Activated CD4-positive, alpha-beta memory T cell treated with anti-CD3 and anti-CD28 coated beads, Interleukin-2, amount 10 ng/mL, durations not matched to agents 7 days and 5 days (primary cell): ENCODE measurements at places on chromosomes 3 and 15. TPM values are rescaled to one million over a fixed set of nuclear protein-coding genes. Genes with fewer than 3 reads are reported as not detected.

DNA sequence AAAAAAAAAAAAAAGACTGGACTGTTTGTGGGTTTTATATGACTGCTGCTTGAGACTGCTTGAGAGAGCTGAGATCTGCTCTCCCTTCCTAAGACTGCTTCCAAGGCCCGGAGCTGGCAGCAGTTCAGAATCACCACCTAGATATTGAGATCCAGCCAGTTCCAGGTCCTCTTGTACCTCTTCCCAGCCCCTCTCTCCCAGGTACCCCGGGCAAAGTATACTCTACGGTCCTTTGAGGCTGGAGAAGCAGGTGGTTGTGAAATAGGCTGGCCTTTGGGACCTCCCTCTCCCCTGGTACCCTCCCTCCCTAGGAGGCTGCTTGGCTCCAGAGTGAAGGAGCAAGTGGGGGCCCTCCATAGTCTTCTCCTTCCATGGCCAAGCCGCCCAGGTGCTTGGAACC, 12.6 kb upstream of the BAHD1 start:
- DNase-seq, result no peak

DNA sequence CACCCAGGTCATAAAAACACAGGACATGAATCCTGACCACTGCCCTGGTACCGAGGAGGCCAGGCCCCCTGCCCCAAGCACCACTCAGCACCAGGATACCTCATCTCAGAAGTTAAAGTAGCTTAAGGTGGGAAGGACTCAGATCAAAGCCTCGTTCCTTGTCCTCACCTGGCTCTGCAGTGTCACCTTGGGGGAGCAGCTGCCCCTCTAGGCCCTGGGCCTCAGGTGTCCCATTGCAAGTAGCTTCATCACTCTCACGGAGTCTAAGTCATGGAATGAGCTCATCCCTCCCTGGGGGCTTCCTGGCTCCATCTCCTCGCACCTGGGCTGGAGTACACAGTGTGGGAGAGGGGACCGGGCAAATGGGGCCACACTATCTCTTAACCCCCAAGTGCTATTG, 148.0 kb downstream of the TPRA1 start:
- DNase-seq, result no peak

DNA sequence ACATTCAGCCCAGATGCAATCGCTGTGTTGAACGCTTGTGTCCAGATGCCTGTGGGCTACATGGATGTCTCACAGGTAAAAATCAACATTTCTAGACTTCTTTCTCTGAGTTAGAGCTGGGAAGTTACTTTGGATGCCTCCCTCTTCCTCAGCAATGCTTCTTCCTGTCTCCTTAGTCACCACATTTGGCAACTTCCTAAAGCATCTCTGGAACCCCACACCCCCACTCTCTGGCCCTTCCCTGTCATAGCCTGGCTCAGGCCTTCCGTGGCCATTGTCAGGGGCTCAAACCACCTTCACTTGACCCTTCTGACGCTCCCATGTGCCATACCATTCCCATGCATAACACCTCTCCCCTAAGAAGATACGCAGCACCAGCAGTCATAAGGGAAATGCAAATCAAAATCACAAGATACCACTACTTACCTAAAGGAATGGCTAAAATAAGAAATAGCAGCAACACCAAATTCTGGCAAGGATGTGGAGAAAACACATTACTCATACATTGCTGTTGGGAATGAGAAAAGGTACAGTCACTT, 21.6 kb upstream of the RGMA start:
- no peak for DNase-seq

DNA sequence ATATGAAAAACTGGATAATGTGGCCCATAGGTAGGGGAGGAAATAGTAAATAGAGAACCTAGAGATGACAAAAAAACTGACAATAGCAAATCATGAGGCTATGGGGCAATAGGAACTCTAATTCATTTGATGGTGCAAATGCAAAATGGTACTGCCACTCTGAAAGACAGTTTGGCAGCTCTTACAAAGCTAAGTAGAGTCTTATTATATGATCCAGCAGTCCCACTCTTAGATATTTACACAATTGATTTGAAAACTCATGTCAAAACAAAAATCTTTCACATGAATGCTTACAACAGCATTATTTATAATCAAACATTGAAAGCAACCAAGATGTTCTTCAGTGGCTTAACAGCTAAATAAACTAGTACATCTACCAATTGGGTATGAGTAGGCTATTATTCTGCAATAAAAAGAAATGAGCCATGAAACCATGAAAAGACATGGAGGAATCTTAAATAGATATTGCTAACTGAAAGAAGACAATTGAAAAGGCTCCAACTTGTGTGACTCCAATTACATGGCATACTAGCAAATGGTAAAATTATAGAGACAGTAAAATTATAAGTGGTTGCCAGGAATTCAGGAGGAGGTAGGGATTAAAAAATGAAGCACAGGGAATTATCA, 321.8 kb upstream of the STAC start:
- no peak for DNase-seq

Gene AADACL2
- total RNA-seq, result not detected

- no peak for DNase-seq
Observed at GRCh38 chr3:123656691-123657090, 71.8 kb upstream of the HACD2 start.
